Fibroblast of skin of left biceps (primary cell): ENCODE measurements at places on chromosomes 11 and 22.

GRCh38 chr11:116035977-116036376 is 531.8 kb upstream of the CADM1 start:
- no peak for DNase-seq

GRCh38 chr11:59191095-59191494 is 19.2 kb downstream of the DTX4 start:
- DNase-seq, result no peak

- no peak for DNase-seq
Observed at GRCh38 chr11:2220173-2220771, 48.7 kb upstream of the TH start.

GRCh38 chr11:90558328-90558865 is 335.5 kb upstream of the CHORDC1 start:
- no peak for DNase-seq

GRCh38 chr22:31538815-31539214 is 42.5 kb downstream of the SFI1 start:
- no peak for DNase-seq

DNA sequence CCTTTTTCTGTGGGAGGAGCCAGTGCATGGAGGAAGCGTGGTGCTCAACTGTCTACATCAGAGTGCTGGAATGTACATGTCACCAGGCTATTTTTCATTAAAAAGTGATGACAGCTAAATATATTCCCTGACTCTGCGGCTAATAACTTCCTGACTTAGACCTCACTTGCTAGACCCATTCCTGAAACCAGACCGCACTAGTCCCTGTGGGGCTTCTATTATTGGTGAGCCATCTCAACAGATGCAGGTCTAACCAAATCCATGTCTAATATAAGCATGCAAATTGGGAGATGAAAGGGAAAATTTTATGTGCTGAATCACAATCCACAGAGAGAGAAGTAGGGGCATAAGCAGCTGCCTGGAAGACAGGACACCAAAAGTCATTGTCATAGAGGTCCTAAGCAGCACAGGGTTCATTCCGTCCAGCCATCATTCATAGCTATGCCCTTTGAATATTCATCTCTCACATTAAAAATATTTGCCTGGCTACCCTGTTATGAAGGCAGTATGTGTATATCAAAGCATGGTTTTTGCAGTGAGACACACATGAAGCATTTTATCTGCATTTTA is 110.9 kb upstream of the BLID start:
- DNase-seq, result peak; percentile 99

GRCh38 chr22:32951076-32951806 is 106.9 kb downstream of the SYN3 start:
- no peak for DNase-seq
